ENCODE measurements at places on chromosomes 2 and 18.

DNA sequence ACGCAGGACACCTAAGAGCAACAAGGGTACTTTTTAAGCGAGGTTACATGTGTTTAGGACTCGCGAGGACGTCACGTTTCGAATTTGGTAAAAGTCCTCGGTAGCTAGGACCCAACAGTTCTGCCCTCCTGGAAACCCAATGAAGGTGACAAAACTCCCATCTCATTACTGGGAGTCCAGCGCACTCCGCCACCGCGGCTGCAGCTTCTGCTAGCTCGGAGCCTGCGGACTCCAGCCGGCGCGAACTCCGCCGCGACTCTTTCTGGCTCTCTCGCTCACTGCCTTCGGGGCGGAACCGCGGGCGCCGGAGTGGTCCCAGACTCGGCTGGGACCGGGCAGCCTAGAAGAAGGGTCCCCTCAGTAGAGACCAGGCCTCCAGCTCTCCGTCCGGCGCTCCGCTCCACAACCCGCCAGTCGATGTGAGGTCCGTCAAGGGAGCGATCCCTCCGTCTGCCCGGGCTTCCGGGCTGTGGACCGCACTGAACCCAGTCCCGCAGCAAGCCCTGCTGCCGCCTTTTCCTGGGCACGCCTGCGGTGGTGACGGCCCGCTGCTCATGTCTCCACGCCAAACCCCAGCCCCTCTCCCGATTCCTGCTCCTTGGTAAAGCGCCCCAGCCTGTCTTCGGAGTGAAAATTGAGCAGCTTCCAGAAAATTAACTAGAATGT is 3.0 kb upstream of the OSR1 start:
- no peak for DNase-seq

GRCh38 chr2:199940373-199940772 is 14.9 kb downstream of the TYW5 start:
- DNase-seq: no peak

- no peak for DNase-seq
These were observed 90.5 kb downstream of the HNRNPLL start for GRCh38 chr2:38512211-38512610.

GRCh38 chr2:3262437-3263388 is 114.9 kb downstream of the EIPR1 start:
- DNase-seq: no peak

DNA sequence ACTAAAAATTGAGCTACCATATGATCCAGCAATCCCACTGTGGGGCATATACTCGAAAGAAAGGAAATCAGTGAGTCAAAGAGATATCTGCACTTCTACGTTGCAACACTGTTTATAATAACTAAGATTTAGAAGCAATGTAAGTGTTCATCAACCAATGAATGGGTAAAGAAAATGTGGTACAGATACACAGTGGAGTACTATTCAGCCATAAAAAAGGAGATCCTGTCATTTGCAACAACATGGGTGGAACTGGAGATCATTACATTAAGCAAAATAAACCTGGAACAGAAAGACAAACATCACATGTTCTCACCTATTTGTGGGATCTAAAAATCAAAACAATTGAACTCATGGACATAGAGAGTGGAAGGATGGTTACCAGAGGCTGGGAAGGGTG is 385.0 kb upstream of the TRIB2 start:
- DNase-seq: no peak

DNA sequence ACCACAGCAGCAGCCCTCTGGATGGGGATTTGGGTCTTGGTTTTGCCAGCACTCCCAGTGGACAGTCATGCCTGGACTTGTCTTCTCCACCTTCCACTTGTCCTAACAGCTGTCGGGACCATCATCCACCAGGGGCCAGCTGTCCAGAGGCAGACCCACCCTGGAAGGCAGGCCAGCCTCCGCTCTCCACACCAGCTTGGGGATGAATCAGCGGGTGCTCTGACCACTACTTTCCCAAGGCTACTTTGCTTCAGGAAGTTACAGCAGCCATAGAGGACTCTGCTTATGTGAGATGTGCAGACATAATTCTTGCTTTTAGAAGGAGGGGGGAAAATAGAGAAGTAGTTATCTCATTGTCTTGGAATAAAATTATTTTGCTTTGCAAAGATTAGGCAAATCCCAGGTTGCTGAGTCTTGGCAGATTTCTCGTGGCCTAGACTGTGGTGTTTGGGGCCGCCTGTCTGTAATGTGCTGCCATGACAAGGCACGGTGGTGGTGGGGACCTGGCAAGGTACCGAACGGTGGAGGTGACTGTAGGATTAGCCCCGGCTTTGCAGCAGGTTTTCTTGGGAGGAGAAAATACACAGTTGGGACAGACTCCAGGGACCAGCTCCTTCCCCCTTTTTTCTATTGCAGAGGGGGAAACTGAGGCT is 148.7 kb downstream of the AGAP1 start:
- no peak for DNase-seq

DNA sequence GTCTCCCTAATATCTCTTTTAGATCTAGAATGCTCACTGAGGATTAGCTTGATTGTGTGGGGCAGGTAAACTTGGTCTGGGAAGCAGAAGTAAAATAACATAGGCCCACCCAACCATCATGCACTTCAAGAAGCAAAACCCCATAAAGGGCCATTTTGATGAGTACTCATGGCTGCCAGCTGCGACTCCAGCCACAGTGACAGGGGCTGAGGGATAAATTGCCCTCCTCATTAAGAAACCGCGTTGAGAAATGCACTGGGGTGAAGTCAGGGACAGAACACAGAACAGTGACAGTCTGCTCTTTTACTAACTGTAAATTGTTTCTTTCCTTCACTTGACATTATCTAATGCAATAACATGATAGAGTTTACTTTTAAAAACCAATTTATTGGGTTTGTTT is 60.2 kb downstream of the RND3 start:
- no peak for DNase-seq

- no peak for DNase-seq
These were observed 59.8 kb downstream of the USP34 start for GRCh38 chr2:61411109-61411508.

DNA sequence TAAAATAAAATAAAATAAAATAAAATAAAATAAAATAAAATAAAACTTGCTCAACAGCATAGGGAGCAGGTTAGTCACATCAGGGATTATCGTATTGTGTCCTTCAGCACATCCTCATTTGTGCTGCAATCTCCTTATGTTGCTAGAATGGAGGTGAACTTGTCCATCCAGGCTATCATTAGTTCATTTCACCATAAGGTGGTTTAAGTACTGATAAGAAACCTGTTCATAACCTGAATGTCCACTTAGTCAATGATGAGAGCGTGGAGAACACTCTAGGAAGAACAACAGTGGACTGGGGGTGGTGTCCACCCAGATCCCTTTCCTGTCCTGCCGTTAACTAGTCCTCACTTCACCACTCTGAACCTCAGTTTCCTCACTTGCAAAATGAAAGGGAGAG is 21.9 kb downstream of the DHRS9 start:
- no peak for DNase-seq

DNA sequence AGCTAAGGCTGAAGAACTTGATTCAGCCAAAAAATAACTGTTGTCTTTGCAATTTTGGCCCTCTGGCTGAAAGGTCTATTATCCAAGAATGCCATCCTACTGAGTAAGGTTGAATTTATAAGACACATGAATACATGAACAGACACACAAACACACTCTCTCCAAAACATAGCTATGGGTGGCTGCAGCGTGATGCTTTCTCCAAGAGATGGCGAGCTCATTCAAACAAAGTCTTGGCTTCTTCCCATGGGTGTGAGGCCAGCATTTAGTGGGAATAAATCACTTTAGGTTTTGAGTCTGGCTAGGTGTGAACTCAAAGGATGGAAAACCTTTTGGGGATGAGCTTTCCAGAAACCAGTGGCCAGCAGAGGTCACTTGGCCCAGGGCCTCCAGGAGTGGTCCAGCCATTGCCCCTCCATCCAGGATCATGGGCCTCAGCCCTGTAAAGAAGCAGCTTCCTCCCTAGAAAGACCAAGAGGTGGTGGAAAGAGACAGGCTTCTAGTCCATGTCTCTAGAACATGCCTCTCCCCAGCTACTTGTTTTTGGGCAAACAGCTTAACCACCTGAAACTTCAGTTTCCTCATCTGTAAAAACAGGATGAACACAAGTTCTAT is 11.0 kb upstream of the OSR1 start:
- no peak for DNase-seq

DNA sequence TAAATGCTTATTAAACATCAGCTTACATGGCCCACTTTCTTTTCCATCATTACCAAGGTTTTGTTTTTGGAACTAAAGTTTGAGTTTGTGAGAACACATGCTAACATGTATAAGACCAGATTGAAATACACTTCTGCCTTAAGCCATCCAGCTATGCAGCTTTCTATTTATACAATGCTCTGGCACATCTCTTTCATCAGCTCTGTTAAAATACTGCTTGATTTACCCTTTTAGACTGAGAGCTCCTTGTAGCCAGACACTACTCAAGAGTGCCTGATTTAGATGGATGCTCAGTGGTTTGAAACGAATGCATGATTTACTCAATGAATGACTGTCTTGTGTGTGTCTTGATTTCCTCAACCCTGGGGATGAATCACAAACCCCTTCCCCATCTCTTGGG is 392.5 kb downstream of the THSD7B start:
- no peak for DNase-seq

GRCh38 chr2:104969564-104969963 is 68.3 kb upstream of the MRPS9 start:
- no peak for DNase-seq

DNA sequence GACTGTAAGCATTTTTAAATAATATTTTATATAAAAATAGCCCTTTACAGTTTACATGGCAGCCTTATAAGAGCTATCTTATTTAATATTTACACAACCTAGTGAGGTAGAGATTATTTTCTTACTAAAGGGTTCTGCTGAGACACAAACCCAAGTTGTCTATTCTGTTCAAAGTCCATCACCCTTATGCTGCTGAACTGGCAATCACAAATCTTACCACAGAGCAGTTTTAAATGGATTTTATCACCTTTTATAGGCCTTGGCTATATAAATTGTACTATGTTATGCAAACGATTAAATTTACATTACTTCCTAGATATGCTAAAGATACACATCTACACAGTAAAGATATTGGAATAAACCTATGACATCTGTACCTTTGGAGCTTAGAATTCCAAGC is 40.7 kb downstream of the RBM45 start:
- DNase-seq: no peak

- DNase-seq: no peak
These were observed 24.5 kb upstream of the GIGYF2 start for GRCh38 chr2:232672588-232672987.

DNA sequence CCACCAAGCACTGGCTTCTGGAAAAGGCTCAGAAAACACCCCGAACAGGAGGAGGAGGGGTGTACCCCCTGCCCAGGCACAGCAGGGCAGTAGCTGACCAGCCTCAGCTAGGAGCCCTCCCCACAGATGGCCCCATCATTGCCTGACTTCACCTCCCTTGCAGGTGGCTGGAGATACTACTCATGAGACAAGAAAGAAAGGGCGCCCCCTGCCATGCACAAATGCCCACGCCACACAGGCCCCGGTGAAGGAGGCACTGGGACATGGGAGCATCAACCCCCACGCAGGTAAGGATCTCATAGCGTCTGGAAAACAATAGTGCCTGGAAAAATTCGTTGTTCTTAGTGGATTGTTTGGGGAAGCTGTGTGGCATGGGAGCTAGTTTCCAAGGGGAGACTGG is 240.6 kb downstream of the TFCP2L1 start:
- DNase-seq: no peak

DNA sequence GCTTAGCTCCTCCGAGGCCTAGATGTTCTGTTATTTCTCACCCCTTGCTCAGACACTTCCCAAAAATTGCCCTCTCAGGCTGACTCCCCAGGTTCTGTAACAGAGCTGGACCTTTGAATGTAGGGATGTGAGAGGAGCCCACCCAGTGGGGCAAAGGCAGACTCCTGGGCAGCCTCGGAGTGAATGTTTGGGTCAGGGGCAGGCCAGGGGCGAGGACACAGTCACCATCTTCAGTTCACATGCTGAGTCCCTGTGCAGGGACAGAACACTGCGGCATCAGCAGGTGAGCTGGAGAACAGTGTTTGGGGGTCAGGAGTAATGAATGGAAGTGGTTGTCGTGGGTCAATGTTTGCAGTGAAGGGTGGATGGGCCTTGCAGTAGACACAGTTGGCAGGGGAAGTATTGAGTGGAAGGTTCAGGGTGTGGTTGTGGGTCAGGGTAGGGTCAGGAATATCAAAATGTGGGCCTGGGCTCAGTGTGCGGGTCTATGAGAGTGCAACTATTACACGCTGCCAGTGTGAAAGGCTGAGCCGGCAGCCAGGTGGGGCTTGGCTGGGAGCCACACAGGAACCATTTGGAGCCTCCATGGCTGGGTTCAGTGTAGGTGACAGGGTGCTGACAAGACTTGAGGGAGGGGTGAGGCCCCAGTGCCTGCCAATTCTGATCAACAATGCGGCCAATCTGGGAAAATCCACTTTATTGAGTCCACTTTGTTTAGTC is 4.4 kb downstream of the IHH start:
- no peak for DNase-seq
